Right cardiac atrium (tissue), 5 donors: ENCODE measurements at places on chromosomes 4 and X.

DNA sequence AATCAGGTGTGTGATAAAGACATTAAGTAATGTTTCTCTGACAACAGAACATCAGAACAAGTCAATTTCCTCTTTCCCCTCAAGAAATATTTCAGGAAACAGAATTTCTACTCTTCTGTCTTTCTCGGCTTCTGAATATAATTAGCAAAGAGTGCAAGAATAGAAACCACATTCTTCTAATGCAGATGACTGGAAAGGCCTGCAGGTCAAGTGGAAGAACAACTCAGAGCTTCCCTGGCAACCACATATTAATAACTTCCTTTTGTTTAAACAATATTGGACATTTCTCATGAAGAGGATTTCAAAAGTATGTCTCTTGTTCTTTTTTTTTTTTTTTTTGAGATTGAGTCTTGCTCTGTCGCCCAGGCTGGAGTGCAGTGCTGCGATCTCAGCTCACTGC, 225.5 kb downstream of the PARM1 start:
- DNase-seq, result no peak

GRCh38 chr4:38591617-38592337, 72.2 kb upstream of the KLF3 start:
- no peak for DNase-seq

- DNase-seq, result no peak
These were observed 14.8 kb downstream of the ZNF280C start for GRCh38 chrX:130253916-130254315.

DNA sequence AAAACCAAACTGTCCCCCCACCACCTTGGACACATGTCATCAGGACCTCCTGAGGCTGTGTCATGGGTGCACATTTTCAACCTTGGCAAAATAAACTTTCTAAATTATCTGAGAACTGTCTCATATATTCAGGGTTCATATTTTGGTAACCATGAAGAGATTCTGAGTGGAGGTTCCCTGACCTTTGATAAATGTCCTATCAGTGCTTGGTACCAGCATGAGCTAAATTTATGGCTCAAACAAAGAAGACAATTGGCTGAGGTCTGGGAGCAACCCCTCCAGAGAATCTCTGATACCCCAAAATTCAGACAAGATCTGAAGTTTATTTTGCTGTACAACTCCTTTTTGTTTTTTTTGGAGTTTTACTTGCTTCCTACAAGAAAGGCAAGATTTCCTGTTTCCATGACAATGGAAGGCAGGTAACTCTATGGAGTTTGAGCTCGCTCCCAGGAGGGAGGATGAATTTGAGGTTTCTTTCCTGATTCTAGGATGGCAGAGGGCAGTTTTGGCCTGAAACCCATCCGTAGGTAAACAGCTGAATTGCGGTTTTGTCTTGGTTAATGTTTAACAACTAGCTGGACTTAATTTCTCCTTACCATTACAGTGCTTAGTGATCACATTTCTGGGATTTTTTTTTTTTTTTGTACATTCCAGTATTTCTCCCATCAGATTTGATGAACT, 14.5 kb downstream of the UGT2B15 start:
- no peak for DNase-seq

DNA sequence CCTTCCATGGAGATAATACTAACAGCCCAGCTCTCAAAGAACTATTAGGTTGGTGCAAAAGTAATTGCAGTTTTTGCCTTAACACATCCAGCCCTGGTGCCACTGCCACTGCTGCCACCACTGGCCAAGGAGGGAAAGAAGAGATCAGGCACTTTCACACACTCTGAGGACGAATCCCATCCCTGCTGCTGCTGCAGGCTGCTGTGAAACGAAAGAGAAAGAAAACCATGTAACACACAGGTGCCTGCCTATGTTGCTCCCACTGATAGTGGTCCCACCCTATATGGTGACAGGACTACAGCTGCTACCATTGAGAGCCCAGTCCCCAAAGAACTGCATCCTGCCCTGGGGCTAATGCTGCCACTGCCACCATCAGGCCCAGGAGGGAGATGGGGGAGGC, 35.1 kb downstream of the TMLHE start:
- no peak for DNase-seq

GRCh38 chrX:22110729-22111494, 78.8 kb downstream of the PHEX start:
- DNase-seq, result no peak

DNA sequence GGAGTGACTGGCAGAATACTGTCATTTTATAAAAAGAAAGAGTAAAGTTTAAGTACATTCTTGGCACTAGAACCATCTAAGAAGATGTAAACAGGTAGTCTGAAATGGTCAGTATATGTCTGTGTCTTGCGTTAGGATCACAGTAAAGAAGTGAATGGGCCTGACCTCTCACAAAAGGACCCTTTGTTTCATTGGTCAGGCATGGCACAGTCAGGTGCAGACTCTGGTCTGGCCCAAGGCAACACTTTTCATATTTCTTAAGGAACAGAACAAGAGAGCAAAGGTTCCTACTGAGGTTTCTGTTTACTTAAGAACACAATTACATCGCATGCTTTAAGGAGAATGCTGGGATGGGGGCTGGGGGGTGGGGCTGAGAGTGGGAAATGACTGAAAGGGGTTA, 48.1 kb downstream of the RPGR start:
- DNase-seq, result no peak

DNA sequence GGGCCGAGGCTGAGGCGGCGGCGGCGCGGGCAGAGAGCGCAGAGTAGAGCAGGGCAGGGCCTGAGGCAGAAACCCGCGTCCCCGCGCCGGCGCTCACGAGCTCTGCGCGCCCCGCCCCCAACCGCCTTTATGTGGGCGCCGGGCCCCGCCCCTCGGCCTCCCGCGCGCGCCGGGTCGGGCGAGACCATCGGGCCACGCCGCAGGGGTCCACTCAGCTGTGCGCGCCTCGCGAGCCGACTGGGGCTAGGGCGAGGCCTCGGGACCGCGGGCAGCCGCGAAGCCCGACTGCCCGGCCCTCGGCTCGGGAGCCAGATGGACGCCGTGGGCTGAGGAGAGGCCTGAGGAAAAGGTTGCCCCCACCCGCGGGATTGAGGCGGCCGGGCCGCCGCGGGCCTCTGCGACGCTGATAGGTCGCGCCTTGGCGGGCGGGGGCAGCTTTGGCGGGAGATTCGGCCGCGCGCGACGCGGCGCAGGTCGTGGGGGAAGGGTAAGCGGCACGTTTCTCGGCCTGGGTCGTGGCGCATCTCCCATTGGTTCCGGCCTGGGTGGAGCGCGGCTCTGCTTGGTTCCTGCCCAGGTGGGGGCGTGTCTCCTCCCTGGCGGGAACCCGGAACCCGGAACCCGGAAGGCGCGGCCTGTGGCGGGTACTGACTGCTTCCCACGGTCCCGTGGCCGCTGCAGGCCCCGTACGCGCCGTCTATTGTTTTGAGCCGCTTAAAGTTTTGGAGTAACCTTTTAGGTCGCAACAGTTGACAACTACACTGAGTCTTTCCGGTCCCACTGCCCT, at the start of gene SLBP:
TSS of gene SLBP (minus strand) at position 104 of the 787 bp plus-strand sequence. CDS start 131 bp downstream, outside the sequence.
- peak; percentile 96 for DNase-seq

DNA sequence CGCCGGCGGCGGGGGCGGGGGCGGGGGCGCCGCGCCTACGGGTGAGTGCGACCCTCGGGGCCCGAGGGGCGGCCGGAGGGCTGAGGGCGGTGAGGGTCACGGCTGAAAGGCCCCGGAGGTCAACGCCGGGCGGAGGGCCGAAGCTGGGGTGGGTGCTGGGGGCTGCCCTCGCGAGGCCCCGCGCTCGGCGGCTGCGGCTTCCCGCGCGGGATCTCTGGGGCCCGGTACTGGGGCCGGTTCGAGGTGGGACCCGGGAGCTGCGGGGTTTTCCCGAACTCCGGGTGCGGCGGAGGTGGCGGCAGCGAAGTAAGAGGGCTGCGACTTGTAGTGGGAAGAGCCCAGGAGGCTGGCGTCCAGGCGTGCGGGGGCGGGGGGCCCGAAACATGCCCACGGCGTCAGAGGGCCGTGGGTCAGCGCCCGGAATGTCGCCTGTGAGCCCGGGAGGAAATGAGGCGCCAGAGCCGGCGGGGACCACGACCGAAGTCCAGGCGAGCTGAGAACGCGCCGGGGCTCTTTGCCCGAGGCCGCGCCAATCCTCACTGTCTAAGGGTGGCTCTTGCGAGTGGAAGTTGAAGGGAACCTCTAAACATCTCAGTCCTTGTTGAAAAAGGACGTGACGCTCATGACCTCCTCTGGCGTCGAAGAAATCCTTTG, 407 bp downstream of the IL13RA1 start:
- peak; percentile 84 for DNase-seq

DNA sequence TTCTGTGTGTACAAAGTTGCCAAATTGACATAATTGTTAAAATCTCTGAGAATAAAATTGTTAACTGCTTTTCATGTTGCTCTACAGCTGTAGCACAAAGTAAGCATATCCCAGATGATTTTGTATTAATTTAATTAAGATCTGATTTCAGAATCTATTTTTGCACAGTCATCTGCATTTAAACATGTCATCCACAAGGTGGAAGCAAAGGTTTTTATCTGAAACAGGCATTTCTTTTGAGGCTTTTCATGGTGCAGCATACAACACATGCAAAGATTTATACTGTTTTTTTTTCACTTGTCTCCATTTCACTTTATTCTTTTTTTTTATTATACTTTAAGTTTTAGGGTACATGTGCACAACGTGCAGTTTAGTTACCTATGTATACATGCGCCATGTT, 51.2 kb downstream of the GC start:
- no peak for DNase-seq

GRCh38 chr4:161554372-161554990, 609.3 kb downstream of the FSTL5 start:
- DNase-seq, result no peak

DNA sequence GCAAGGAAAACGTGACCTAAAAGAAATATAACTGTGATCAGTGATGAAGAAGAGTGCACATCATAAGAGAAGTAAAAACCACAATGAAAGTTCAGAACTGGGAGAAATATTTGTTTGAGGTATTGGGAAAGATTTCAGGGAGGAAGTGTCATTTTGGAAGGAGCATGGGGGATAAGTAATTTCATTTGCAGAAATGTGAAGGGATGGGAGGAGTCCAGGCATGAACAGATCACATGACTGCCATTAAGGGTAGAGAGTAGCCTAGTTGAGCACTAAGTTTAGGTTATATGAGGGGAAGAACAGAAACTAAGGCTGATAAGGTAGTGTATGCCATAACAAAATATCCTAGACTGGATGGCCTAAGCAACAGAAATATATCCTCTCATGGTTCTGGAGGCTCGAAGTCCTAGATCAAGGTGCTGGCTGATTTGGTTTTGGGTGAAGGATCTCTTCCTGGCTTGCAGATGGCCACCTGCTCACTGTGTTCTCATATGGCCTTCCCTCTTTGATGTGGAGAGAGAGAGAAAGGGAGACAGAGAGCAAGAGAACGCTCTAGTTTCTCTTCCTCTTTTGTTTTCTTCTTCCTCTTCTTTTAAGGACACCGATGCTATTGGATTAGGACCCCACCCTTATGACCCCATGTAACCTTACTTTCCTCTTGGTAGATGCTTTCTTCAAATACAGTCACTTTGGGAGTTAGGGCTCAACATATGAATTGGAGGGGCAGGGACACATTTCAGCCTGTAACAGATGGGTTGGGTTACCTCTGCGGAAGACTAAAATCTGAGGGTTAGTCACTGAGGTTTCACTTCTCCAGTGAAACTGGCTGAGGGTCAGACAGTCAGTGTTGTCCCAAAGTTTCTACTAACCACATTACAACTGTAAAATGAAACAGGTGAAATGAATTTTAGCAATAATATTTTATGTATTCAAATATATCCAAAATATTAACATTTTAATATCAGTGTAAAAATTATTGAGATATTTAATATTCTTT, 77.9 kb downstream of the EGF start:
- DNase-seq, result no peak

DNA sequence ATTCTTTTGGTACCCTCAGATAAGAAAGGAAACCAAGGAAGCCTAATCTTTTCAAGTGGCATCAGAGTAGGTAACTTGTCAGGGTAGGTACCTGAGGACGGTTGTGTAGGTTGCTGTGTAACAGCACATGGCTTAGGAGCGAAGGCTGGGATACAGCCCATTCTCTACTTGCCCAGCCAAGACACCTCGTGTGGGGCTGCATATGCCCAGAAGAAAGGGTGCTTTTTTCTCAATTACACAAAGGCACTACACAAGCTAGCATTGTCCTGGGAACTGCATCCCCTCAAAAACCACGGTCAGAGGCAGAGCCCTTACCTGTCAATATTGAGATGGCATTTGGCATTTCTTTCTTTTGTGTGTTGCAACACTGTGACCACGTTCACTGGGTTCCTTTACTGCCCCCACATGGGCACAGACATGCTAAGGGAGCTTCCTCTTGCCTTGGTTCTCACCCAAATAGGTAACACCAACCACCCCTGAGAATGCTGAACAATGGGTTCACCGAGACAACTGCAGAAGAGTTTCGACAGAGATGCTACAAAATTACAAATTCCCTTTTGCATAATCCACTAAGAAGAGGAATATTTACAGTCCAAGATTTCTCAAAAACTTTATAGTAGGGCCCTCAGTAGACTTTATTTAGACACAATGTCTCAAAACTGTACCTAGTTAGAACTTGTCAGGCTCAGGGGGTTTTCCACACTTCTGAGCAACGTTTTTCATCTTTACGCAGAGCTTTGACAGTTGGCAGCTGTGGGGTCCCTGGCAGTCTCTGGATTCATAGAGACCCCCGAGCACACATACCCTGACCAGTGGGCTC, 35.8 kb upstream of the TNIP3 start:
- no peak for DNase-seq

GRCh38 chr4:113450295-113451080, 311.1 kb downstream of the CAMK2D start:
- no peak for DNase-seq

DNA sequence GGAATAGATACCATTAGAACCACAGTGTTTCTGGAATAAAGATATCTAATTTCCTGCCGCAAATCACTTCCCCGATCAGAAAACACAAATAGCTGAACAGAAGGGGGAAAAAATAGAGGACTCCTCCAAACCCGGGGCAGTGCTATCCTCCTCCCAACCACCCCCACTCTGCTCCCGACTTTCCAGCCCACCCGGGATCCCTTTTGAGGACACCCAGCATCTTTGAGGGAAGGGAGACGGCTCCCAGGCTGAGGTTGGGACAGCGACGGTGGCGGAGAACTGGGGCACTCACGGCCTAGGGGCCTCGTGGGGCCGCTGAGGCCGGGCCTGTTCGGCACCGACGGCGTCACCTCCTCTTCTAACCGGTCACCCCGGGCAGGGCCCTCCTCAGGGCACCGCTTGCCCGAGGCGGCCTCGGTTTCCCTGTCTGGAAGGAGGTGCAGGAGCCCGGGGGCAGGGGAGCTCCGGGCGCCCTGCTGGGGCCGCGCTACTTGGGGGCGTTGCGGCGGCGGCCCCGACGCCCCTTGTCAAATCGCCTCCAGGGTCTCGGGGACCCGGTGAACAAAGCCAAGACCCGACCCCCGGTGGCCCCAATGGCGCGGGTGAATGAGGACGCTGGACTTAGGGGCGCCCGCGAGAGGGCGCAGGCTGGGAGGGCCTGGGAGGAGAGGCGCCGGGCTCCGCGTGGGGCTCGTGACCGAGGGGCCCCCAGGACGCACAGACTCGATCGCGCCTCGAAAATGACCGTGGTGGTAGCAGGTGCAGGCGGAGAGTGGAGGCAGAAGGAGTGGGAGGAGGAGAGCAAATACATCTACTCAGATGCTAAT, 6.9 kb upstream of the ARX start:
- DNase-seq, result peak; percentile 53
